ENCODE measurements at places on chromosomes 1 and 21.

GRCh38 chr1:151013518-151013917 lies 5.3 kb downstream of the PRUNE1 start:
- no peak for DNase-seq

DNA sequence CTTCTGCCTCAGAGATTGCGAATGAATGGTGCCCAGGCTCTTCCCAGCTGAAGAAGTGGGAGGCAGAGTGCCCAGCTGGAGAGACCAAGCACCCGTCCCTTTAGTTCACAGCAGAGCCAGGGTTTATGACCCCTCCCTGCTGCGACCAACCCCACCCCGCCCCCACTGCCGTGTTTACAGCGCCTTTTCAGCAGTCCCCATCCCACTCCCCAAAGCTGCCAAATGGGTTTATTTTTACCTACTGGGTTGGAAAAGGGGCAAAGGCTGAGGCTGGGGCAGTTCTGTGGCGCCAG lies 23.6 kb downstream of the DYRK3 start:
- no peak for DNase-seq

DNA sequence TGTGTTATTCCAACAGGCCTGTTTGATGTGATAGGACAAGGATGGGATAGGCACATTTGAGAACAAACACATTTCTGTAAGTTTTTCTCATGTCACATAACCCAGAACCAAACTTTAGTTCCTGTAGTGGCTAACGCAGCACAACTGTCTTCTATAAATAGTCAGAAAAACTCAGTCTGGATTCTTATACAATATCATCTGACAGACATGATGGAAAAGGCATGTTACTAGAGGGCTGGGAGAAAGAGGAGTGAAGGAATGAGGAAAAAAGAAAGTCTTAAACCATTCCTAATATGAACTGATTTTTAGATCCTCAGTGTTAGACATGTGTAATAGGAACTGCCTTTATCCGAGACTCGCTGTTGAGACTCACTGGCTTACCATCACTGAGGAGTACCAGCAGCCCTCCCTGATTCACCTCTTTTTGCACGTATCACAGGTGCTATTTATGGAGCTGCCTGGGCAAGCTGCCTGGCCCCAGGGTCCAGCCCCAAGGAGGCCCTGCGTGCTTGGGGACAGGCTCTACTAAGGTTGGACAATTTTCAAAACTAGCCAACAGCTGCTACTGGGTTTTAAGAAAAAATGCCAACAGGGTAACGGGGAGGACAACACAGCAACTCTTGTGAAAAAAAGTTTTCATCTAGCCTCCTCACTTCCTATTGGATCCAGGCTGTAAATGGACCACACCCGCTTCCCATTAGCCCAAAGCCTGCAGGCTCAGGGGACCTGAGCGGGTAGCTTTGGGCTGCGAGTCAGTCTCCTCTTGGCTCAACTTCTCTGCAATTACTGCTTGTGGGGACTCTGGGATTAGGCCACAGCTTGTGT lies 30.7 kb upstream of the SERBP1 start:
- no peak for DNase-seq

DNA sequence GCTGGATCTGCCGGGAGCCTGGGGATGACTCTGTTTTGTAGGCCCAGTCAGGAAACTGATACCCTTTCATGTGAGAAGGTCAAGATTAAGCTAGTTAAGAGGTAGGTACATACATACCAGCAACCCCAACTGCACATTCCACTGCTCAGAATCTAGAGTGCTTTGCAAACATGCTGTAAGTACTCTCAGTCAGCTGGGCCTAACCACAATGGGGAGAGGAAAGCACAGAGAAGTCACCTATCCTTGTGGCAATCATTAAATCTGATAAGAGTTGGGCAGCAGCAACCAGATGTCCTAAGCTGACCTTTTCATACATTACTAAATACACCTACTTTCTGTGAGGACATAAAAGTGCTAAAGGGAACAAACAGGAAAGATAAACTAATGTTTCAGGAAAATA lies 2.5 kb downstream of the ETV3 start:
- DNase-seq, result no peak

GRCh38 chr1:216111842-216112241 lies 311.4 kb downstream of the USH2A start:
- DNase-seq, result no peak

Data from cerebellum (tissue), 4 donors.